ENCODE measurements at places on chromosomes 1 and 21.

GRCh38 chr1:199087144-199087543 is 448.3 kb downstream of the PTPRC start:
- no peak for DNase-seq

DNA sequence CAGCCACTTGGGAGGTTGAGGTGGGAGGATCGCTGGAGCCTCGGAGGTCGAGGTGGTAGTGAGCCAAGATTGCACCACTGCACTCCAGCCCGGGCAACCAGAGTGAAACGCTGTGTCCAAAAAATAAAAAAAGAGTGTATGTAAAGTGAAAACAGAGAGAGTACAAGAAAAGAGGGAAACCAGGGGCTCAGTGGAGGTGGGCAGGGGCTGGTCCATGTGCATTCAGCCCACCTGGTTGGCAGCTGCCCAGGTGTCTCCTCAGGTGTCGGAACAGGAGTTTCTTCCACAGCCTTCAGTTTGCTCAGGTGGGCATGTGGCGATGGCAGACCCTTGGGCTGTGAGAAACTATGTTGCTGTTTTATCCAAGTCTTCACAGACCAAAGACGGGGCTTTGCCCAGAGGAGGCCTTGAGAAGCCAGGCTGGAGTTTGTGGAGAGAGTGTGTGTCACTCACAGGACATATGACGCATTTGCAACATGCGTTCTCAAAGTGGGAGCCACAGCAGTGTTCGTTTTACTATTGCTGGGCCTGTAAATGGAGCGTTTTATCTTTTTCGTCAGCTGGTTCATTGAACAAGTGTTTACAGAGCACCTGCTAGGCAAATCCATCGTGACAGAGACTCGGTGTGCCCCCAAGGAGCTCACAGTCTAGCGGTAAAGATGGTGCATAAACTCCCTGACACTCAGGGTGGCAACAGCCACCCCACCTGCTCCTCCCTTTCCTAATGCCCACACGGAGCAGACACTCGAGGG is 22.4 kb upstream of the SAMD11 start:
- DNase-seq, result no peak

GRCh38 chr1:91129017-91129416 is 107.2 kb upstream of the ZNF644 start:
- DNase-seq, result no peak

GRCh38 chr1:183212870-183213269 is 26.8 kb downstream of the LAMC2 start:
- no peak for DNase-seq

DNA sequence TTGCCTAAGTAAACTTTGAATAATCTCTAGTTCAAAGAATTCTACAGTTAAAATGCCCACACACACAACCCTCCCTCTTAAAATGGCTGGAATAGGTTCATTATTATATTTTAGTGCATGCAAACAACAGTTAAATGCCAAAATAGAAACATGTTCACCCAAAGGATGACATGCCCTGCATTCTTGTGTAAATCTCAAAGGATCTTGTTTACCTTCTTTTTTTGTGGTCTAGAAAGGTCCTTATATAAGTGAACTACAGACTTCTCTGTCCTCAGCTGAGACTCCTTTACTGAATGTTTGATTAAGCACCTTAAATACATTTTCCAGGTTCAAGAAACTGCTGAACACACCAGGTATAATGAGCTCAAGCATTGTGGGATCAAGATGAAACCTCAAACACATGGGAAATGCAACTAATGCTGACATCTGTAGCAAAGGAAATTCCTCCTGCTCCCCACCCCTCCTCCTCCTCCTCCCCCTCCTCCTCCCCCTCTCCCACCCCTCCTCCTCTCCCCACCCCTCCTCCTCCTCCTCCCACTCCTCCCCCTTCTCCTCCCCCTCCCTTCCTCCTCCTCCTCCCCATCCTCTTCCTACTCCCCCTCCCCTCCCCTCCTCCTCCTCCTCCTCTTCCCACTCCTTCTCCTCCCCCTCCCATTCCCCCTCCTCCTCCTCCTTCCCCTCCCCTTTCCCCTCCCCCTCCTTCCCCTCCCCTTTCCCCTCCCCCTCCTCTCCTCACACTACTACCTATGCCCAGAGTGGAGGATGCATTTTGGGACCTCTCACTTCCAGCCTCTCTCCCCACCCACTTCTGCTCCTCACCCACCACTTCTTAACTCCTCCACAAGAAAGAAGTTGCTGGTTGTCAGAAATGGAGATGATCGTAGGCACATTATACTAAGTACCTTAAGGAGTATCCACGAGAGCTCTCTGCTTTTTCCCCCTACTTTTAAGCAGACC is 233.9 kb downstream of the MRPL39 start:
- DNase-seq, result no peak

- DNase-seq, result no peak
Observed at GRCh38 chr1:63012339-63012738, 228.4 kb downstream of the ATG4C start.

GRCh38 chr21:26555540-26556146 is 17.4 kb downstream of the CYYR1 start:
- no peak for DNase-seq

DNA sequence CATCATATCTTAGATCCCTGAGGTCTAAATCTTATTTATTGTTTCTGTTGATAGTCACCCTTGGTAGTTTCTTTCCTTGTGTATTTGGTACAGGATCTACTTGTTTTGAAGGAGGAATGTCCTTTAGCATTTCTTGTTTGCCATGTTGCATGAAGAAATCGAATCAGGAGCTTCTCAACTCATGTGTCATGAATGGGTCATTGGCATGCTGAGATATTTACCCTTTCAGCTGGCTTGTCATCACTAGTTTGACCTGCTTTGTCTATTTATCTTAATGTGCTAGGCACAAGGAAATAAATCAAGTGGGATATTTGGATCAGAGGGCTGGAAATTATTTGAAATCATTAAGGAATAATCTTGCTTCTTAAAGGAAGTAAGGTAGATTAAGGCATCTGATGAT is 23.8 kb downstream of the THEM4 start:
- DNase-seq, result no peak

DNA sequence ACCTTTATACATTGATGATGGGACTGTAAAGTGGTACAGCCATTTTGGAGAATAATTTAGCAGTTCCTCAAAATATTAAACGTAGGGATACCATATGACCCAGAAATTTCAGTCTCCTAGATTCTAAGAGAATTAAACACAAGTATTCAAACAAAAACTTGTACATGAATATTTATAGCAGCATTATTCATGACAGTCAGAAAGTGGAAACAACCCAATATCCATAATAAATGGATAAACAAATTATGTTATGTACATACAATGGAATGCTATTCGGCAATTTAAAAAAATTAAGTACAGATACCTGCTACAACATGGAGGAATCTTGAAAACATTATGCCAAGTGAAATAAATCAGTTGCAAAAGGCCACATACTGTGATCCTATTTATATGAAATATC is 16.9 kb upstream of the DDX59 start:
- no peak for DNase-seq

GRCh38 chr1:41613689-41614574 is 129.4 kb upstream of the EDN2 start:
- DNase-seq, result no peak

DNA sequence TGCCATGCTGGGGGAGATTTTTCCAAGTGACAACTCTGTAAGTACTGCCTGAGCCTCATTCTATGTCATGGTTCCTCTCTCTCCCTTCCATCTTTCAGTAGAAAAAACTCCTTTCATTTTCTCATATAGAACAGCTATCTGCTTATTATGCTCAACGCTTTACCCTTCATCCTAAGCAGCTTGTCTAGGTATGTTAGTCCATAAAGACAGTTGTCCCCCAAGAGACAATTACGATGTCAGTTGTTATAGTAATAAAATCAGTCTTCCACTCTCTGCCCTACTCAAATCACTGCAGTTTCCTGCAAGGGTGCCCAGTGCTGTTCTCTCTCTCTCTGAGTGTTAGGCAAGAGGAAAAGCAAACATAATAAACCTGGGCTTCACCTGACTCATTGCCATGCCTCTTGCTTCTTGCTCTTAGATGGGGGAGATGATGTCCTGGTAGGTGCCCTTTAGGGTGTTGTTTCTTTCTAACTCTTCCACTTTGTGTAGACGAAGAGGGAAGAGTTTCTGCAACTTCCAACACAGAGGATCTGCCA is 59.4 kb downstream of the PAPPA2 start:
- DNase-seq, result no peak

- no peak for DNase-seq
Observed at GRCh38 chr1:205701420-205701819, 21.1 kb upstream of the SLC45A3 start.

GRCh38 chr1:111903148-111903870 is 86.2 kb downstream of the KCND3 start:
- no peak for DNase-seq

DNA sequence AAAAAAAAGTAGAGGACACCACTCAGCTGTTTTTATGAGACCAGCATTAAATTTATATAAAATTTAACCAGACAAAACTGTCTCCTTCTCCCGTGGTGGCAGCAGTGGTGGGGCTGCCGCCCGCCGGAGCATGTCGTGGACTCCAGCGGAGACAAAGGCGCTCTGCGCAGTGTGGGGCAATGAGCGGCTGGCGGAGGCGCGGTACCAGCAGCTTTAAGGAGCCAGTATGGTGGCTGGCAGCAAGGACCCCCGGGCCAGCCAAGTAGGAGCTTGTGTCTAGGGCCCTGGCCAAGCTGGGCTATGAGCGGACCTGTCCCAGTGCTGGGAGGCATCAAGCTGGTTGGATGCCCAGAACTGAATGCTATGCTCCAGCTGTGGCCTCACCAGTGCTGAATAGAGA is 2102.9 kb downstream of the NCAM2 start:
- no peak for DNase-seq

DNA sequence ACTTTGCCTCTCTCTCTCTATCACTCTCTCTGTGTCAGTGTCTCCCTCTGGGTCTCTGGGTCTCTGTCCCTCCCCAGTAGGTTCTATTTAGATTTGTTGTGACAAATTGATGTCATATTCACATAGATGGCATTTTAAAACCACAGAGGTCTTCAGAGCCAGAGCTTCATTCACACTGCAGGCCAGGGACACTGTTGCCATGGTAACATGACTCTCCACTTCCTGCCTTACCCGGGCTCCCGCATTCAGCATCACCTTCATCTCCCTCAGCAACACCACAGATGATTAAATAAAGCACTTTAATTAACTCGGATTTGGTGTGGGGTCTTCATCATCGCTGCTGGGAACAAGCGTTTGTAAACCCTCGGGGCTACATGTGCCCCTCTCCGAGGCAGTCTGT is 132.6 kb downstream of the ETS2 start:
- DNase-seq, result no peak

DNA sequence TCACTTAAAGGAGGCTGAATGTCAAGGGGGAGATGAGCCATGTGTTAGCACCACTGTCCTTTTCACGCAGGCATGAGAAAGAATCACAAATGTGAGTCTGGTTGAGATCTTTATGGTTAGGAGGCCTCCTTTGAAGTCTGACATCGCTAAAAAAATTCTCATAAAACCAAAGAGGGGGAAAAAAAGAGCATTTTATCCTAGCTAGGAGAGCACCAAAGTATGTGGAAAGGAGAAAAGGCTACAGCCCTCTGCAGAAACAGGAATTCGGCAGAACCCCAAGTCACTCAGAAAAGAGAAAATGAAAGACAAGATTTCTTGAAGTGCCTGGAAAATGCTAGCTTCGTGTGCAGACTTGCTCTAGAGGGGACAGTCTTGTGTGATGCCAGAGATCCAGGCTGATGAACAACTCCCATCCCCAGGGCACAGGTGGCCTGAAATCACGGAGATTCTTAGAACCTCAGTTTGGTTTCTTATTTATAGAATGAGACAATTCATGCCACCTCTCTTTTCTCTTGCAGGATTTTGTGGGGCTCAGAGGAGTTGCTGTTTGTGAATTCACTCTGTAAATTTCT is 61.5 kb downstream of the RUNX1 start:
- DNase-seq, result no peak

DNA sequence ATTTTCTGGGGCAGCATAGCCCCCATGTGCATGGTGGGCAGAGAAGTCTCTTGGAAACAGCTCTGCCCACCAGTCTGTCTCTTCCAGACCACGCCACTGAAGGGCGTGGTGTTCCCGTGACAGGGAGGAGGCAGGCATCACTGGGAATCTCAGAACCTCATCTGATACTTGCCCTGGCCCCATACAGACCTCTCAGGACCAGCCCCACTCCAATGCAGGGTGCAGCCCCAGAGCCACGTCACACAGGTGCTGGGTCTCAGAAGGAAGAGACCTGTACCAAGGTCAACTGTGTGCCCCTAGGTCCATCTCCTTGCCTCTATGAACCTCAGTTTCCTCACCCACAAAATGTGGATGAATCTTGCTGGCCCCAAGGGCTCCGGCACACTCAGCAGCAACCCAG is 7.3 kb downstream of the RAP1GAP start:
- DNase-seq, result no peak

GRCh38 chr1:234645964-234646363 is 36.0 kb upstream of the IRF2BP2 start:
- DNase-seq, result no peak

DNA sequence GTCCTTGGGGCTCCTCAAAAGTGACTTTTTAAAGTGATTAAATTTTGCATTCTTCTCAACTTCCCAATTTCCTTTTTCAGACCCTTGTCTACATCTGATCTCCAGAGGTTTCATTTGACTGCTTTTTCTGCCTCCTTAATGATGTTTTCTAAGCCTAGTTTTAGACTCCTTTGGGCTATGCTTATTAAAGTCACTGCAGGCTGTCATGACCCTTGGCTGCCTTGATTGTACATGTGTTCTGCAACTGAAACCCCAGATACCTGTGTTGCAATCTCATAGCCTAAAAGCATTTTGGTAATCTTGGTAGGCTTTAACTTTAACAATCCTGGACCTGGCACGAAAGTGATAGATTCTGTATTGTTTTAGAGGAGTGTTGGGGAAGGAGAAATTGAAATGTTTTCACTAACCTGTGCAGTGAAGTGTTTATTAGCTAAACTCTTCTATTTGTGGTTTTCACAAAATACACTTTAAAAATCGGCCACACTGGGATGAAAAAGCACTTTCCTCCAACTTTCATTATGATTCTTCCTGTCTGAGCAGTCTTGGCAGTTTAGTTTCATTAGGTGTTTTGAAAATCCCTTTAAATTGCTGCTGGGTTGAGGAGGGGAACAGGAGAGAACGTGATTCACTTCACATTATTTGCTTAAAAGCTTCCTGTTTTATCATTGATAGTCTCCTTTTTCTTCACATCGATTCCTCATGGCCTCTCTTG is 4.9 kb downstream of the MACO1 start:
- no peak for DNase-seq

DNA sequence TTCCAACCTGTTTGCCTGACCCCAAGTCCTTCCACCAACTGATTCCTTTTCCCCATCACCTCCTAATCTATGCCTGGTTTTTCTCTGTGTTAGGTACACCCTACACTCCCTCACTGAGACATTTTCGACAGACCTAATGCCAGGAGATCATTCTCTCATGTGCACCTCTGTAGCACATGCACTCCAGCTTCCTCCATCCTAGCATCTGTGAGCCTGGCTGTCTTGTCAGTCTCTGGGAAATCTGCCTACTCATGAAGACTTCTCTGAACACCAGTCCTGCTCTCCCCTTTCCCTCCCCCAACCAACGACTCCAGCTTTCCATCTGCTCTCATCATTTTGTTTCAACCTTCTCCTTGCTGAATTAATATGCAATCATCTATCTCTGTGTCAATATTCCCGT is 987 bp downstream of the MED8 start:
- DNase-seq, result no peak

GRCh38 chr1:233055879-233056641 is 105.6 kb downstream of the NTPCR start:
- DNase-seq, result no peak
